Ureter (tissue), 1 donor: ENCODE measurements at places on chromosomes 12 and 14.

DNA sequence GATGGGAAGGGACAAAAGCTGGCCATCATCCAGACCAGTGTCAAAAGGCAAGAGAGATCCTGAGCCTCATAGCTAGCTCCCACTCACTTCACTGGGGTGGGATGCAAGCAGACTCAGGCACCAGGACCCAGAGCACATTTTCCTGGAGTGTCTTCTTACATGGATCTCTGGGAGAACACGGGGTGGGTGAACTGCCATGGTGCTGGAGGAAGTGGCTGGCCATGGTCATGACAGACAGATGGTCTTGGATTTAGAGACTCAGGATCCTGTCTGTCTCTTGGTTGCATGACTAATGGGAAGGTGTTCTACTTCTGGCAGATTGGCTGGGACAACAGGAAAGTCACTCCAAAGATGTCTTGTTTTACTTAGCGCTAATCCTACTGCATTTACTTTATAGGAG is 311.5 kb downstream of the ATP23 start:
- DNase-seq, result no peak

DNA sequence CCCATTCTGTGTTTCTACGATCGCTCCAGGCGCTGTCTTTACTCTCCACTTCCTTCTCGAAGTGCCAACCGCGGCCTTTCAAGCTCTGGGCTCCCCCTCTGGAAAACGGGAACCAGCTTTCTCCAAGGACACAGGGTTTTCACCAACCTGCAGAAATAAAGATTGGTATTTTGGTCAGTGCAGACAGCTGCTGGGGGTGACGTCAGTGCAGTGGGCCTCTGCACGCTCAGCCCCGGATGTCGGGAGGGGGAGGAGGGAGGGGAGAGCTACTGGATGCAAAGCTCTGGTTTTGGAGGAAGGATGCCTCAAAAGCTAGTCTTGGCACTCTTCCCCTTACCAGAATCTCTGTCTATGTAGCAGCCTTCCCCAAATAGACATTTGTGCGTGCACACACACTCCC is 19.9 kb downstream of the HRK start:
- DNase-seq, result no peak

DNA sequence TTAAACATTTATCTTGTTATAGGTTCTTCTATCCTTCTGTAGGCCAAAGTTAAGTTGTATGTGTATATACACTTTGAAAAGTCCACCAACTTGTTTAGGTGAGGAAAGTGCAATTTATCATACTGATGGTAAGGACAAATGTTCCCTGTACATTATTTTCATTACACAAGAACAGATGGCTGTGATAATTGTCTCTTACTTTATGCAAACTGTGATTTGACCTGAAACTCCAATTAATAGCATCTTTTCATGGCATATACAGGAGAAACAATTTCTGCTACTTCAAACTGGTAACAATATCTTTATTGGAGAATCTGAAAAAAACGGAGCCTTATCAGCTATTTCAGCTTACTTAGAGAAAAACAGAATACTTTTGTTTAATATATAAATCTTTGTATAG is 5.6 kb downstream of the TRIM9 start:
- no peak for DNase-seq

DNA sequence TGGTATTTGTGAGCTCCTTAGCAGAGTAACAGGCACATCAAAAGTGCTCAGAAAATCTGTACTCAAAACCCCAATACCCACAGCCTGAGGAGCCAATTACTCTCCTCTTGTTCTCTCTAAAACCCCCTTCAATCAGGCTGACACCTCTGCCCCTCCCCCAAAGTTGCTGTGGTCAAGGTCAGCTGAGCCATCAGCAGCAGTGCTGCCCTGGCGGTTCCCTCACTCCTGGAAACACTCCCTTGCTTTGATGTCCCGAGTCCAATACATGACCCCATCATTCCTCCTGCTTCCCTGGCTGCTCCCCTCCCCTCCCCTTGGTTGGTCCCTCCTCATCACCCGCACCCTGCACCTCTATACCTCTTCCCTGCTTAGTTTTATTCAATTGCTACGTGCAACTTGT is 57.2 kb upstream of the C14orf132 start:
- no peak for DNase-seq

DNA sequence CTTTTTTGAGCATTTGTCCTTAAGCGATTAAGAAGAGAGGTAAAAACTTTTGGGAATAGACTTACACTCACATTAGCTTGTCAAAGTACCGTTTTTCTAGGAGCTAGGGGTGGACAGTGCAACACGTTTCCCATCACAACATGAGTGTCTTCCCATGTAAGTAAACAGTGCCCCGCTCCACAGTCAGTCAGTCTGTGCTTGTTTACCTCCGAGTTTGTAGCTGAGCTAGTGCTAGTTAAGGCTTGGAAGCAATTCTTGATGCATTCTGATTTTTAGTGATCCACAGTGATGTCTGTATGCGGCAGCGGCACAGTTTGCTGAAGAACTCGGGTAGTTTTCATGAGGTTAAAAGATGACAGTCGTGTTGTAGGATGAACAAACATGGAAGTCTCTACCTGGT is 941 bp downstream of the ZDHHC17 start:
- no peak for DNase-seq

- DNase-seq, result no peak
Observed at GRCh38 chr12:132453361-132454192, 36.4 kb upstream of the FBRSL1 start.

DNA sequence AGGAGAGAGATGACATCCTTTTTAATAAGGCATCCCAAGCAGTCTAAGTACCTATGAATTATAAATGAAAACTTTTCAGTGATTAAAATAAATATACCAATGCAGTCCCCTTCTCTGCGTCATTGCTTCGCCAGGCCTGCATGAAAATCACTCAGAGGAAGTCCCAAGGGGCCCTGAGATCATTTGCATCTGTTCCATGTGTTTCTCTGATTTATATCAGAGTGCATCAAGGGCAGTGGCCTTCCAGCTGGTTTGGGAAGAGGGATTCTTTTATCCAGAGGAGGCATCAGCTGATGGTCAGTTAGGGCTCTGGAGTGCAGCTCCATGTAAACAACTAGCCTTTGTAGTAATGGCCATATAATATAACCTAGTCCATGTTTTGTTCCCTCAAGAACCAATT is 210.1 kb downstream of the RGS6 start:
- DNase-seq, result no peak

DNA sequence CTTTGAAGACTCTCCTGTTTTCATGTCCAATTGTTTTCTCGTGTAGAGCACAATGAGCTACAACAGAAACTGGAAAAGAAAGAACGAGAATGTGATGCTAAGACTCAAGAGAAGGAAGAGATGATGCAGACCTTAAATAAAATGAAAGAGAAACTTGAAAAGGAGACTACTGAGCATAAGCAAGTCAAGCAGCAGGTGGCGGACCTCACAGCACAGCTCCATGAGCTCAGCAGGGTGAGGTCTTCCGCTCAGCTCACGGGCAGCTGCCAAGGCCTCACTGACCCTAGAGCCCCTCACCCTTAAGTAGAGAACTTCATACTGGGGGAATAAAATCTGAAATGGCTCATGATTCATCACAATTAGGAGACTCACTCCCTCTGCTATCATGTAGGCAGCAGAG is 134.7 kb downstream of the GPR135 start:
- no peak for DNase-seq

- no peak for DNase-seq
Observed at GRCh38 chr12:64633940-64634337, 23.6 kb downstream of the RASSF3 start.

DNA sequence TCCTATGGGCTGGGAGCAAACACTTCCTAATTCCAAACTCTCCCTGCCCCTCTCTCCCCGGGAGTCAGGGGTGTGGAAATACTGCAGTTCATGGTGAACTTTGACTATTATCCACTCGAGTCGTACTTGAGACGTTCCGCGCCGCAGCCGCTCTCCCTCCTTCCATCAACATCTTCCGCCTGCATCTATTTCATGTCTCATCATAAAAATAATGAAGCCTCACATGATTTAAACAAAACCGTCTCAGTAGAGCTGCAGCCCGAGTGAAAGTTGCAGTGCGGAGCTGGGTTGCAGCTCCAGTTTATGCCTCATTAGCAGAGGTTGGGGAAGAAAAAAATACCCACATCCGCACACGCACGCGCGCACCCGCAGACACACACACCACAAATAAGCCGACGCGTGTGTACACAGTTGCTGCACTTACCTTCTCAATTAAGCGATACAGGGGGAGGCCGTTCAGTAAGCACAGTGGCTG is 283 bp downstream of the LMO3 start:
- DNase-seq, result no peak

- DNase-seq, result no peak
Observed at GRCh38 chr12:51059086-51059485, 11.0 kb downstream of the LETMD1 start.

- DNase-seq, result no peak
Observed at GRCh38 chr12:23550753-23551152, 398.7 kb downstream of the SOX5 start.

DNA sequence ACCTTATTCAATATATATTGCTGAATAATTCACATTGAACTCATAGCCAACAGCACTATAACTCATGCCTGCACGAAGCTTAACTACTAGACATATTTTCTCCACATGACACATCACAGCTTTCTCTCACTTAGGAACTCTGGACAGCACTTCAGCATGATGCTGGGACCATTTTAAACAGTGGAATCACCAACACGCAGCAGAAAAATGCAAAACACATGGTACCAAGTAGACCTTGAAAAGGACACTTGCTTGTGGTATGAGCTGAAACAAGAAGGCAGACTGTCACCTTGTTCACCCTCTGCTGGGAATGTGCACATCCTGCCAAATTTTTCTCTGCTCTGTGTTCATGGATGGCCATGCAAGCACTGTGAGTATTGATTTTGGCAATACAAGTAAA is 34.8 kb upstream of the CD9 start:
- DNase-seq, result no peak

GRCh38 chr14:22800346-22800745 is 14.9 kb downstream of the SLC7A7 start:
- no peak for DNase-seq

DNA sequence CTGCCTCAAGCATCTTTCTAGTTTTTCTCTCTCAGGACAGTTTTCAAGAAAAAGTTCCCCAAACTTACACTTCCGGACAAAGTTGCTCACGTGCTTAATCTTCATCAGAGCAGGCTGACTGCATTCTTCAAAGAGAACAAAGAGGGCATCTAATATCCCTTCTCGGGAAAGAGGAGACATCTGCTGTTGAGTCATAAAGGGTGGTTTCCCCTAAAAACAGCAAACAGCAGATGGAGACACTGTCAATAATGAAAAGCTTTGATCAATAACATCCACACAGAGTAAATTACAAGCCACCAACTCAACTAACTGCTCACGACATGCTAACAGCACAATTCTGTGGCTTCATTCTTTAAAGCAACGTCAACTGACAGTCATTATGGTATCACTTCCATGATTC is 8.1 kb downstream of the CIT start:
- no peak for DNase-seq

GRCh38 chr14:23173031-23173430 is 10.4 kb downstream of the SLC7A8 start:
- DNase-seq, result no peak

GRCh38 chr12:127245437-127245836 is 1021.5 kb upstream of the TMEM132C start:
- no peak for DNase-seq

DNA sequence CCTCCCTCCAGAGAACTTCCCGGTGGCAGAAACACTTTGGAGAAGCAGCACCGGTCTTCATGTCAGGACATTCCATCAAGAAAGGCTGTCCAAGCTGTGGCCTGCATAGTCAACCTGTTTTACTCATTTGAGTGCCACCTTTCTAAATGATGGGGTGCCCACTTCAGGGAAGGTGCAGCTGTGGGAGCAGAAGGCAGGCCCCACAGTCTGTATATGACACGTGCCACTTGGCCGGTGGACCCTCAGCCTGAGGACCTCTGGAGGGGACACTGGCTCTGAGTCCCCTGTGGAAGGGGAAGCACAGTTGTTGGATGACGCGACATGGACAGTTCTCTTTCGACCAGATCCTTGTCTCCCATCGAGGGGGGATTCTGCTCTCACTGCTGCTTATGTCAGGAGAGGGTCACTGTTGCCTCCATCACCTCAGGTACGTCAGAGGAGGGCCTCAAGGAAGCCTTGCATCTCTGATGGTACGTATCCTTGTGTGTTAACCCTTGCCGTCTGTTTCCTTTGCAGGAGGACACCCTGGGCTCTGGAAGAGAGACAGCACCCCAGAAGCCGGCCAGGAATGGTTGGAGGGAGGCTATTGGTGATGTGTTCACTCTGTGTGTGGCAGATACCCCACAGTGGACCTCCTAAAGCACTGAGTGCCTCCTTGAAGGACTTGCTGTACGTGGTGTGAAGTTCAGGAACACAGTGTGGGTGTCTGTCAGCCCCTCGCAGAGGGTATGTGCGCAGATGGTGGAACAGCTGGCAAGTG is 132.1 kb upstream of the RTL1 start:
- no peak for DNase-seq

DNA sequence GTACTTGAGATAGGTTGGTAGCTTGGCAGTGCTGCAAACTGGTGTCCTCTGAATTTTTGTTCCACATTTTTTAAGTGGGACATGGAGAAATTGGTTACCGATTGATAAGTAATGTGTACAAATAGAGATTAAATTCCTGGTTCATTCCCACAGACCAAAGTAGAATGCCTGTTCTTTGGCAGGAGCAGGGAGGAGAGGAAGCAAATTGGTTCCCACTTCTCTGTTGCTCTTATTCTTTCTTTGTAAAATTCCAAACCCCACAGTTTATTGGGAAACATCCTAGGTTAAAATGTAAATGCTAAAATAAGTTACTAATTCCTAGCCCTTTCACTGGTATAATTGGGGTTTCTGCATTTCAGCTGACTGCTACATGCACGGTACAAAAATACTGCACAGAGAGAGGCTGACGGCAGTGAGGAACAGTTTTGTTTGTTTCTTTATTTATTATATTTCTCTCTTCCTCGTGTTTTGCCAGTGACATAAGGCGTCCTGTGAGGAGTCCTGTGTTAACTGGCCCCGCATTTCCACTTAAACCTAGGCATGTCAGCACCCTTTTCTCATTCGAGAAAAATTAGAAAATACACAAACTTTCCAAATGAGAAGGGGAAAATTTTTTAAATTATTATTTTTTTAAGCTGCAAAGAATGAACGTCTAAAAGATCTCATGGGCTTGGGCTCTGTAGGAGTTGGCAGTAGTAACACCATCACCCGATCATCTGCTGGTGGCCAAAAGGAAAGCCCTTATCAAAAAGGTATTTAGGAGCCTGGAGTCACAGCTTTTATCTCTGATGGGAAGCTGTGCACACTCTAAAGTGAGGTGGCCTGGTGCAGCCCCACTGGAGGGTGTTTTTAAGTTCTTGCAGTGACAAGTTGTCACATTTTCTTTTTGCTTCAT is 25.4 kb upstream of the BCL7A start:
- no peak for DNase-seq

DNA sequence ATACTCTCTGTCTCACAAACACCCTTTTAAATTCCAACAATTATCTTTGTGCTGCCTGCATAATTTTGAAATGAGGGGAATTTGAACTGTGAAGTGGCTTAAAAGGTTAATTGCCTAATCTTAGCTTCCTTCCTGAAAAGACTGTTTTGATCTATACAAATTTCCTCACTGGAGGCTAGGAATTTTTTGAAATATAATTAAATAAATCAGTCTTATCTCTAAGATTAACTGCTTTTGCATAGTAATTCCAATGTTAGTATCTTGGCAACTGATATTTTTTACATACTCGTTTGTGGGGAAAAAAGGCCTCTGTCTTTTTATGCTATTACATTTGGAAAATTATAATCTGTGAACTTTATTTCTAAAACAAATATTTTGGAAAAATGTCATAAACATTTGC is 498.5 kb downstream of the TMTC2 start:
- no peak for DNase-seq
